GM06990 (cell line): ENCODE measurements at places on chromosomes 2 and 18.

GRCh38 chr2:4791488-4791887 is 900.7 kb upstream of the SOX11 start:
- no peak for DNase-seq

DNA sequence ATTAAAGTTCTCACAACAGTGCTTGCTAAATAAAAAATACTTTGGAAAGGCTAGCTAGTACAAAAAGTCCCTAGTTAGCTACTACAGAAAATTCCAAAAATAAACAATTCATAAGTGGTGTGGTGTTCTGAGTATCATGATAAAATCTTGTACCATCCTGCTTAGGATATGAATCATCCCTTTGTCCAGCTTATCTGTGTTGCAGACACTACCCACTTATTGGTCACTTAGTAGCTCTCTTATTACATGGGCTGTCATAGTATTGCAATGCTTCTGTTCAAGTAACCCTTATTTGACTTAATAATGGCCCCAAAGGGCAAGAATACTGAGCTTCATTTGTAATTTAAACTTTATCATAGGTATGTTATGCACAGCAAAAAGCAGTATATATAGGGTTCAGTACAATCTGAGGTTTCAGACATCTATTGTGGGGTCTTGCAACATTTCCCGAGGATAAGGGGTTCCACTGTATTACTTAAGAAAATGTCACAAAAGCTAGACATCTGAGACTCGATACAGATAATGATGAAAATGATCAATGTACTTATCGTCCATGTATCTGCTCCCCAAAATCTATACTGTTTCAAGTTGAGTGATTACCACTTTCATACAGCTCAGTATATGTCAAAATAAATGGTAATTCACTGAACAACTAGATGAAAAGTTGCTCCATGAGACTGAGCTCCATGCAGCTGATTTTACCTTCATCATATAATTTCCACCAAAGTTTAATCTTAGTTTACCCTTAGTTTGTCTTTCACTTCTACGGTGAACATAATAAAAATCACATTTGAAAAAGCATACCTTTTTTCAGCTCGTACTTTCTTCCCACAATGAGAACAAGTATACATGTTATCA is 93.8 kb downstream of the C2orf74 start:
- DNase-seq = no peak

DNA sequence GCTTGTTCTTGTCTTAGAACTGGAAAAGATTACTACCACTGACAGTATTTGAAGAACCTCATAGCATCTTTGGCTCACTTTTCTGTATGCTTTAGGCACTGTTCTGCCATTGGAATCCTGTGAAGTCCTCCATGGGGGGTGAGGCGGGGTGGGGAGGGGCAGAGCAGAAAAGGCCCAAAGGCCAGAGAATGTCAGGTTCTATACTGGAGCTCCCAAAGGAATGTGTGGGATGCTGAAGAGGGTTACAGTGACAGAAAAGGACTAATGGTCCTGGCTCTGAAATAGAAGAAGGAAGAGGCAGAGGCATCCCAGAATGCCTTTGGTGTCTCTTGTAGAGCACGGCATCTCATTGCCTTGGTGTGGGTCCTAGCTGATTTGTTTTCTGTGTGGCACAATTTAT is 141.9 kb downstream of the HAUS1 start:
- no peak for DNase-seq

DNA sequence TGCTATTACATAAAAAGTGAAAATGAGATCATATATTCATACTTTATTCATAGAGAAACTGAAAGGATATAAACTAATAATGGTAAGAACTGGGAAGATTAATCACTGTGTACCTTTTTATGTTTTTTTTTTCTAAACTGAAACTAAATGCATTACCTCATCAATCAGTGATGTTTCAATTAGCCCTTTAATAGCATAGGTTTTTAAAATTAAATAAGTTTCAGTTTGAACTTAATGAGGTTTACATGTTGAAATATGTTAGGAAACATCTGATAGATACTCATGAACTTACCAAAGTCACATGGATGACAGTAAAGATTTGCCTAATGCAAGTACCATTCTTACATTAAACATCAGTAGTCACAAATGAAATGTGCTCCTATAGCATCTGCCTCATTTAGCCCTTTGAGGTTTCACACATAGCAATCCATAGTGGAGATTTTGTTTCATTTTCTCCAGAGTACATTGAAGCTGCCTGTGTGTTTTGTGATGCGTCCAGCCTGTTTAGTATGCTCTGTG is 8.9 kb downstream of the MAPRE2 start:
- DNase-seq = peak; percentile 51

DNA sequence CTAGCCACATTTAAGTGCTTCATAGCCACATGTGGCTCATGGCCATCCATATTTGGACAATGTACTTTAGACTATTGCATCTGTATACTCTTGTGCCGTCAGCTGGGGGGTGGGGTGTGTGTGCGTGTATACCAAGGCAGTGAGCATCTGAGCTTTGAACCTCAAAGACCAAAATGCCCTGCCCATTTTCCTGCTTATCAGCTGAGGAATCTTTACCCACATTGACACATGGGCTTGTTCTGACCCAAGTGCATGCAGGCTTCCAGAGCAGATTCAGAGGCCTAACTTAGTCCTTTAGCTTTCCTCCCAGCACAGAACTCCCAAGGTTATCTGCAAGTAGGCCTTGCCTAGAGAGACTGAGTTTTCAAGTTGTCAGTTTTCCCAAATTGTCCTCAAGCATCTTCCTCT is 11.1 kb upstream of the MOCOS start:
- DNase-seq = no peak

GRCh38 chr2:28406-28975 is 17.8 kb downstream of the FAM110C start:
- DNase-seq = no peak

GRCh38 chr2:233326500-233326899 is 18.9 kb downstream of the SAG start:
- DNase-seq = no peak

DNA sequence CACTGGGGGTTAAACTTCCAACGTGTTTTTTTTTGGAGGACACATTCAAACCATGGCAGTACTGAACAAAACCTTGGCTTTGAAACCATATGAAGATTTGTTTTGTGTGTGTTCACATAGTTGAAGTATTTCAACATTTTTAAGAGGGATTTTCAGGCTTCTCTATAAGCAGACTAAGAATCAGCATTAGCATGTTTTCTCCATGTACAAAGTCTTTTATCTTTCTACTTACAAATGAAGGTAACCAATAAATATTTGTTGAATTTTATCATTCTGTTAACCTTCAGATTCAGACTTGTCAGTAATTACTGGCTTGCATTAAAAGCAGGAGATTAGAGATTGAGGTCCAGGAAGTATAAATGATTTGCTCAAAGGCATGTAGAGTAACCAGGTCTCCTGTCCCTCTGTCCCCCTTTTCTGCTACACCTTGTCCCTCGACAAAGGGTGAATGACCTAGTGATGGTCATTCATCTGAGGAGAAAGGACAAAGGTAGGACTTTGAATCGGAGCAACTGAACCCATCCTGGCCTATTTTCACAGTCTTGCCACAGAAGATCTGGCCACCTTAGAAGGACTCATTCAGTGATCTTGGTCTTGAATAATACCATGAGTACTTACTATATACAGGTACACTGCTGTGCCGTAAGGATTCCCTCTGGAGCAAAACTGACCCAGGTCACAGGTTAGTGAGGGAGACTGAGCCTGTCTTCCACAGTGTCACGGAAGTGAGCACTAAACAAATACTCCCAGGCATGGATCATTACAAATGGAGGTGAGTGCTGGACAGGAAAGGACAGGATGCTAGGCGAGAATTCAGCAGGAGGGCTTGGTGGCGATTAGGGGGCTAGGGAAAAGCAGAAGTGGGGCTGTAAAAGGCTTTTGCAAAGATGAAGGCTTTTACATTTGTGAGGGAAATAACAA is 2.2 kb upstream of the MYCN start:
- DNase-seq = no peak

GRCh38 chr18:10025711-10026670 is 112.2 kb downstream of the VAPA start:
- no peak for DNase-seq

GRCh38 chr2:28661589-28662001 is 90.0 kb upstream of the PPP1CB start:
- DNase-seq = no peak

DNA sequence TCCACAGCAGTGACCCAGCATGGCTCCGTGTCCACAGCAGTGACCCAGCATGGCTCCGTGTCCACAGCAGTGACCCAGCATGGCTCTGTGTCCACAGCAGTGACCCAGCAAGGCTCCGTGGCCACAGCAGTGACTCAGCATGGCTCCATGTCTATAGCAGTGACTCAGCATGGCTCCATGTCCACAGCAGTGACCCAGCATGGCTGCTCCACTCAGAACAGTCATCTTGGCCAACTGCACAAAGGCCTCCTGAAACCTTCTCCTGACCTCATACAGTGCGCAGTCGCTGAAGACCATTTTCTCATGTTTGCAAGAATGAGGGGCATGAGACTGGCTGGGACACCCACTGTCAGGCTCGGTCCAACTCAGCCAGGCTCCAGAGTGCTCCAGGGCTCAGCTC is 333.4 kb upstream of the RAB6C start:
- no peak for DNase-seq

- DNase-seq = no peak
Measured at GRCh38 chr2:68921646-68922045, 31.0 kb downstream of the GKN2 start.

DNA sequence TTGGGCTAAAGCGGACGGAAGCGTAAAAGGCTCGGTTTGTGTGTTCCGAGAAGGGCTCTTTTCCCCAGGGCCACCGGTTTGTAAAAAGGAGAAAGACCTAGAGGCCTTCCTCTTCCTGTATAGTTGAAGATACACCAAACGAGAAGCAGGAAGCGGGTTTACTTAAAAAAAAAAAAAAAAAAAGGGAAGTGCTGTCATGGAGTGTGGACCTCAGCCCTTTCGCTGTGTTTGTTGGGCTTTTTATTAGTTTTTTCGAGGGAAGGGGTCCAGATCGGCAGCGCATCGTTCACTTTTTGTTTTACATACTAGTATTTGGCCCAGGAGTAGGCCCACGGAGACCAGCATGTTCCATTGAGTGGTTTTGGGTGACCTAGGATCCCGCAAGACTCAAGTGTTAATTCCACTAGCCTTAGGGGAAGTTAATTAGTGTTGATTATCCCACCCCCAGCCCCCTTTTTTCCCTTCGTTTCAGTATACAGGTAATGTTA is 676 bp downstream of the ACTR2 start:
- DNase-seq = peak; percentile 83

GRCh38 chr2:120881981-120882788 is 146.5 kb downstream of the GLI2 start:
- DNase-seq = no peak

DNA sequence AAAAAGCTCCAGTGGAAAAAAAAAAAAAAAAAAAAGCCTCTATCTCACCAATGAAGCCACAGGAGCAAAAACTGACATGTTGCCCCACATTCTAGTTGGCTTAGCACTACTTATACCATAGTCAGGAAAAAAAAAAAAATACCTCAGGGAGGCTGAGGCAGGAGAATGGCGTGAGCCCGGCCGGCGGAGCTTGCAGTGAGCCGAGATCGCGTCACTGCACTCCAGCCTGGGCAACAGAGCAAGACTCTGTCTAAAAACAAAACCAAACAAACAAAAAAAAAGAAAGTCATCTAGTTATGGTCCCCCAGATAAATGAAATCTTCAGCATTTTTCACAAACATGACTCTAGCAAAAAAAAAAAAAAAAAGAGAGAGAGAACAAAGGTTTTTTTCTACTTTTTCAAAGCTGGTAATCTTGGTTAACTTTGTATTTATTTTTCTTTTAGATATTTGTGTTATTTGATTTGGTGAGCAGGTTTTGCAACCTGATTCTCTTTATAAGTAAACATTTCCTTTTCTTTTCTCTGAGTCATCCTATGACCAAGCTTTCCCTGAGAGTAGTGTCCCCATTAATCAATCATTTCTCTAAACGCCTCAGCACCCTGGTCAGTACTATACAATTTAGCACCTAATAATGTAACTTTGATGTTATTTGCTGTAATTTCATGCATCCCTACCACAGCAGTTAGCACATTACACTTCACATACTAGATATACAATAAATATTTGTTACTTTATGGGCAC is 273.7 kb upstream of the PIK3C3 start:
- no peak for DNase-seq

DNA sequence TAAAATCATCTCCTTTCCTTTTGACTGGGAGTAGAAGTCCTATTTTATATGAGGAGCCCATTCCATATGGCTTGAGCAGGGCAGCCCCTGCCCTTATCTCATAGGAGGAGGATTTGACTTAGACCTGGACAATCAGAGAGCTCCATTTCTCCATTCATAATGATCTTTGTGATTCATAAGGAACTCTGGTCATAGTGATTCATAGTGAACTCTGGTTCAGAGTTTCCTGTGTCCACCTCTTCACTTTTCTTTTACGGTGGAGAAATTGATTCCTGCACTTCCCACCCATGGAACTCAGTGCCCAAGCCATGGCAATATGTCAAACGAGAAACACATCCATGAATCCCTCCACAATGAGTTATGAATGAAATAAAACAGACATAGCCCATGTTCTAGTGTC is 12.8 kb upstream of the MYO3B start:
- no peak for DNase-seq

- no peak for DNase-seq
Measured at GRCh38 chr2:179769323-179769722, 92.1 kb downstream of the ZNF385B start.

- DNase-seq = no peak
Measured at GRCh38 chr2:127106457-127106990, 430 bp downstream of the BIN1 start.

- DNase-seq = no peak
Measured at GRCh38 chr18:43650426-43650825, 373.1 kb upstream of the SYT4 start.

GRCh38 chr18:67222887-67223286 is 293.6 kb downstream of the DSEL start:
- no peak for DNase-seq

GRCh38 chr2:8030573-8031303 is 651.1 kb upstream of the ID2 start:
- no peak for DNase-seq
